Stimulated activated CD4-positive, alpha-beta T cell treated with anti-CD3 and anti-CD28 coated beads, Interleukin-12 subunit alpha, Interleukin-12 subunit beta, amount 100 ng/mL, for 4 hours (primary cell): ENCODE measurements at places on chromosomes 16 and 17.

DNA sequence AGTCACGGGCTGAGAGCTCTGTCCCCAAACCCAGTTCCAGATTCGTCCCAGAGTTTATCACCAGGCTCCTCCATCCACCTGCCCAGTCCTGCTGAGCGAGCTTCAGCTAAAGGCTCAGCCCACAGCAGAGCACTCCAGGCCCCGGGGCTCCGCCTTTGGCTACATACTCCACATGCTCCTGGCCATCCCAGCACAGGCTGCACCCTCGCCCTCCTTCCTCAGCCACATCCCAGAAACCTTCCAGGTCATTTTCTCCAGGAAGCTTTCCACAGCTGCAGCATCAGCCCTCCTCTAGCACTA, 4.7 kb upstream of the CD2BP2 start:
- DNase-seq, result no peak

- DNase-seq, result no peak
These were observed 1324.9 kb upstream of the CDH8 start for GRCh38 chr16:63361032-63361624.

GRCh38 chr17:80146121-80147034, 550 bp downstream of the EIF4A3 start:
- peak; percentile 10 for DNase-seq

DNA sequence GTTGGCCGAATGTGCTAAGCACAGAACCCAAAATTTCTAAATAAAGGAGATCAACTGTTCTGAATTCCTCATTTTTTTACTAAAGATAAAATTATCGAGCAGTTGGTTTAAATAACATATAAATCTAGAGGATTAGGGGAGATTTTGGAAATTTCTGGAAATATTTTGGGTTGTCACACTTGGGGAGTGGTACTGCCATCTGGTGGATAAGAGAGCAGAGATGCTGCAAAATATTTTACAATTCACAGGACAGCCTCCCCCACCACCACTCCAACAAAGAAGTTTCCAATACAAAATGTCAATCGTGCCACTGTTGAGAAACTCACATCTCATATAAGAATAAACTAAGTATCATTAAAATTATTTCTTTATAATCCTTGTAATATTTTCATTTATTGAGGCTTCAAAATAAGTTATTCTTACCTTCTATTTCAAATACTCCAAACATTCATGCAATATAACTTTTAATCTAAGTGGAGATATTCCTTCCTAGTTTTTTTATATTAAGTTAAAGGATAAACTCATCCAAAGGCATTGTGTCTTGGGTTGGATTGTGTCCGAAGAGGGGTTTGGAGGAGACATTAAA, 17.0 kb upstream of the ABCA8 start:
- DNase-seq, result no peak

DNA sequence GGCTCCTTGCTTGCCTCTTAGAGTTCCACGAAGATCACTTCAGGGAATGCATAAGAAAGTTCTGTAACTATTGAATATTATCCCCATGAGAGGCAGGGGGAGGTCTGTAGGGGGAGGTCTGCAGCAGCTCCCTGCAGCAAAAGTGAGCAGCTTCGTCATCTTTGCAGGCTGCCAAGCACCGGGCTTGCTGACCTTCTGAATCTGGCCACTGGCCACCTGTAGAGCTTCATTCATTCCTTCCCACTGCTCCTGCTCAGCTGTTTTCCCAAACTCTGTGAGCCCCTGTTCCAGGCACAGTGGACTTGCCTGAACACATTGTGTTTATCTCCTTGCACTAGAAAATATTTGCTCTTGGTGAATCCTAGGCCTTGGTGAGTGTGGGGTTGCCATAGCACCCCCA, 443.3 kb downstream of the HAPSTR1 start:
- no peak for DNase-seq

DNA sequence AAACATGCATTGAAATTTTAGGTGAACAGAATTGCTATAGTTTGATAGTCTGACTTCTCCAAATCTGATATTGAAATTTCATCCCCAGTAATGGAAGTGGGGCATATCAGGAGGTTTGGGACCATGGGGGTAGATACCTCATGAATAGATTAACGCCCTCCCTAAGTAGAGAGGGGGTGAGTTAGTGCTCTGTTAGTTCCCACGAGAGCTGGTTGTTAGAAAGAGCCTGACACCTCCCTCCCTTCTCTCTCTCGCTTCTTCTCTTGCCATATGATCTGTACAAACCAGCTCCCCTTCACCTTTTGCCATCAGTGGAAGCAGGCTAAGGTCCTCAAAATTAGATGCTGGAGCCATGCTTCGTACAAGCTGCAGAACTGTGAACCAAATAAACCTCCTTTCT, 78.8 kb downstream of the BRIP1 start:
- no peak for DNase-seq

- no peak for DNase-seq
These were observed 27.9 kb upstream of the BCAR1 start for GRCh38 chr16:75279305-75279704.

GRCh38 chr17:12842936-12843335, 53.6 kb downstream of the ARHGAP44 start:
- no peak for DNase-seq

- no peak for DNase-seq
These were observed 17.7 kb downstream of the SLC16A3 start for GRCh38 chr17:82246365-82247181.

GRCh38 chr16:4519274-4520058, 19.1 kb downstream of the CDIP1 start:
- no peak for DNase-seq

DNA sequence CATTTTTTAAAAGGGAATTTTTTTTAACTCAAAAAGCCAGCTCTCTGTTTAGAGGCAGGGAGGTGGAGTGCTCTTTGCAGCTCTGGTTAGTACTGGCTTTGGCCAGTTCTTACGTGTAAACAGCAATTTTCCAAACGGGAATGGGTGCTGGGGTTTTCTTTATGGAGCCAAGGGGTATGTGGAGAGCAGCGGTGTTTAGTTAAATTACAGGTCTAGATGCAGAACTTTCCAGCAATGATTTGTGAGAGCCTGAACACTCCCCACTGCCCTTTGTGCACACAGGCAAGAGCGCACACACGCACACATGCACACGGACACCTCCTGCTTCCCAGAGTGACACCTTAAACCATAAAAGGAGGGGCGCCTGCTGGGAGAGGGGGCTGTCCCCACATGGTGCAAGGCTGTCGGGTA, 140.2 kb downstream of the MSI2 start:
- DNase-seq, result no peak

GRCh38 chr16:52967744-52968143, 85.0 kb downstream of the CHD9NB start:
- no peak for DNase-seq

- no peak for DNase-seq
These were observed 67.6 kb downstream of the CDH13 start for GRCh38 chr16:82694239-82694874.

- no peak for DNase-seq
These were observed 14.2 kb downstream of the ANKFY1 start for GRCh38 chr17:4249452-4250029.

GRCh38 chr17:27076814-27077213, 217.1 kb upstream of the WSB1 start:
- DNase-seq, result no peak
